Osteoblast (primary cell): ENCODE measurements at places on chromosomes 16 and 17. TPM values are rescaled to one million over a fixed set of nuclear protein-coding genes. Genes with fewer than 3 reads are reported as not detected.

The ITGAL gene
- total RNA-seq, result 0.36 TPM in 1 of 2 replicates, not detected in the other

The GJD3 gene
- 1.8 and 2.7 TPM in 2 replicates for total RNA-seq

GRCh38 chr17:27770877-27771276 lies 29.5 kb downstream of the NOS2 start:
- DNase-seq, result no peak

GRCh38 chr16:31333686-31334649 lies 21.0 kb upstream of the ITGAX start:
- peak; percentile 81 for DNase-seq

GRCh38 chr16:10988164-10988803 lies 43.9 kb downstream of the CLEC16A start:
- no peak for DNase-seq

The CIBAR2 gene
- under 0.01 TPM in 1 of 2 replicates, not detected in the other for total RNA-seq

DNA sequence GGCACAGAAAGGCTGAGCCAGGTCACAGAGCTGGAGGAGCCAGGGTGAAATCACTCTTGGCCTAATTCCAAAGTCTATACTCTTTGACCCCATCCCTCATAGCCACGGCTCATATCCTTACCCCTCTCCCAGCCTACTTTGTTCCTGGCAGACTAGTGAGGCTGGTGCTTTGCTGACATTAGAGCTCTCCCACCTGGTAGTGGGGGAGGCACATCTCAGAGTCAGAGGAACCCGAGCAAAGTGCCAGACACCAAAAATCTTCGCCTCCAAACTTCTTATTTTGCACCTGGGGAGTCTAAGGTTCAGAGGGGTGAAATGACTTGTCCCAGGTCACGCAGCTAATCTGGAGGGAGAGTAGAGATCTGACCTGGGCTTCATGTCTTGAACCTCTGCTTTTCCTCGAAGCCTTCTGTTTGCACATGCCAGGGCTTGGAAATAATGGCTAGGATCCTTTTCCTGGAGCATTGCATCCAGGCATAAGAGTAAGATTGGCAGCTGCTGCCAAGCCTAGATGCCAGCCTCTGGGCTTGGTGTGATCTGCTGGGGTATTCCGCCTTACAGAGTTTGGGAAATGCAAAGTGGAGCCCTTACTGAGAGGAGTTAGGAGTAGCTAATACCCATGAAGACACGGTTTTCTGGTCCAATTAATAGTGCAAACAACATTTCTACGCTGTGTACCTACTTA lies 126.9 kb downstream of the SPACA3 start:
- DNase-seq, result no peak

DNA sequence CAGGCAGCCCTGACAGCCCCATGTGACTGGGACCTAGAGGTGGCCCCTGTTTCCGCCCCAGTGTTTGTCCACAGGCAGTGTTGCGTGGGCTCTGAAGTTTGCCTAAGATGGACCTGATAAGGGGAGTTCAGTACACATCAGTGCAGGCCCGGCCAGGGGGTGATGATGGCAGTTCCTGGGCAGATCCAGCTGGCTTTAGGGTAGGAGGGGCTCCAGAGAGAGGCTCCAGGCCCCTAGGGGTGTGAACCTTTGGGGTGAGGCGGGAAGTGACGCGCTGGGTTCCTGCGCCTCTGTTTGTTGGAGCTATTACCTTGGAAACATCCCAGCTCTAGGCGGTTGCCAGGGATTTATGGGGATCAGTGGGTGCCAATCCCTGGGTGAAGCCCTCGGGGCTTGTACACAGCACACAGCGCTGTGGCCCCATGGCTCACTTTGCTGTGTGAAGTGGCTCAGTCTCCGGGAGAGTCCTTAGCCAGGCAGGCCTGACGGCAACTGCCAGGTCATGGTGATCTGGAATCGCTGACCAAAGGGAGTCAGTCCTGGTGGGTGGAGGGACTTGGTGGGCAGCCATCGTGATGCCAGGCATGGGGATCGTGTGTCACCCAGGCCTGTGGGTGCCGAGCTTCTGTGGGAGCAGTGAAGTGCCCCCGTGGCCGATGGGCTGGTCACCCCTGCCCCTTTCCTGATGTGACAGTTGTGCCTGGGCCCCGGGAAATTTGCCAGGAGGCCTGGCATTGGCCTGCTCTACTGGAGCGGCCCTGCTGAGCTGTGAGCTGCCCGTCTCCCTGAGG lies 146.1 kb downstream of the SEC14L1 start:
- DNase-seq, result peak; percentile 95

The IL17C gene
- total RNA-seq, result under 0.01 and 0.29 TPM in 2 replicates

The SETD1A gene
- 2.2 and 2.9 TPM in 2 replicates for total RNA-seq

DNA sequence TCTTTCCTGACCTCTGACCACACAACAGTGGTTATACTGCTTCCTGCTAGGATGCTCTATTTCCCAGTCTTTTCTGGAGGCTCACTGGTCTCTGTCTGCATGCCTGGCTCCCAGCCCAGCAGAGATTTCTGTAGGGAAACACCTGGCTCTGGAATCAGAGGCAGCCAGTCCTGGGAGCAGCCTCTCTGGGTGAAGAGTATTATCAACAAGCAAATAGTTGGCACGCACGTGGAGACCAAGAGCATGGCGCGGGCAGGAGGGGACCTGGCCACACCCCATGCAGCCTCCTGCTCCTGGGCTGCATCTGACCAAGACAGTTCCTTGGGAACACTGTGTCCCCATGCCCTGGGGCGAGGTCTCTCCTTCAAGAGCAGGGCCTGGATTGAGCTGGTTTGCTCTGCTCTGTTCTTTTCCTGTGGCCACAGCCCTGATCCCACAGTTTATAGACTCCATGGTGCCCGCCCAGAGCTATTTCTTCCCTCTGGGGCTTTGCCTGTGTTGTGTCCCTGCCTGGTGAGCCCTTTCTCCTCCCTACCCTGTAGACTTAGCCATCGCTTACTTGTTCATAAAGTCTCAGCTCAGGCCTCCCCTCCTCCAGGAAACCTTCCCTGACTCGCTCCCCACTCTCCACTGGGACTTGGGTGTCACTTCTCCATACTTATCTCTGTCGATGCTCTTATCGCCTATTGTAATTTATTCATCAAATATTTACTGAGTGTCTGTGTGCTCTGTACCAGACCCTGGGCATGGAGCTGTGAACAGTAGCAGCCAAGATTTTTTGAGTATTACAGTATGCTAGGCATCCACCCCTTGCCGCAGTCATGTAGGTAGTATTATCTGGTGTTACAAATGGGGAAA lies 60.6 kb downstream of the SCNN1B start:
- no peak for DNase-seq
